ENCODE measurements at places on chromosomes 3 and 15. TPM values are rescaled to one million over a fixed set of nuclear protein-coding genes. Genes with fewer than 3 reads are reported as not detected.

- DNase-seq = no peak
Observed at GRCh38 chr3:21100656-21101359, 650.2 kb downstream of the ZNF385D start.

GRCh38 chr3:143247073-143247472, 127.5 kb downstream of the CHST2 start:
- DNase-seq = no peak

The RASL12 gene
- 85.7 TPM for total RNA-seq

The GOLGA6L9 gene
- 9.3 TPM for total RNA-seq

GRCh38 chr3:26084629-26085028, 294.7 kb downstream of the OXSM start:
- DNase-seq = no peak

GRCh38 chr15:48915861-48916260, 37.9 kb downstream of the EID1 start:
- DNase-seq = no peak

GRCh38 chr15:63677778-63678177, 80.6 kb downstream of the FBXL22 start:
- DNase-seq = no peak

DNA sequence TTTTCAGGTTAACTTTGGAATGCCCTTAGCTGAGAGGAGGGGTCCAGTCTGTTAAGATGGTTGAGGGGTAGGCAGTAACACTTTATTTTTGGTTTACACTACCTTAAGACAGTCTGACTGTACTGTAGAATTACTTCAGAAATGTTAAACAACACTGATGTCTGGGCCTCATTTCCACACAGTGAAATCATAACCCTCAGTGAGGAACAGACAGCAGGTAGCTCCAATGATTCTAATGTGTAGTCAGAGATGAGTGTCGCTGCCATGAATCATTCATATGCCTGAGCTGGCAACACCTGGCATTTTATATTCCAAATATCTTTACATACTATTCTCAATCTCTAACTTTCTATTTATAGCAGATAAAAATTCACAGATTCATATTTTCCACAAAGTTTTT, 37.3 kb upstream of the POU1F1 start:
- DNase-seq = no peak

DNA sequence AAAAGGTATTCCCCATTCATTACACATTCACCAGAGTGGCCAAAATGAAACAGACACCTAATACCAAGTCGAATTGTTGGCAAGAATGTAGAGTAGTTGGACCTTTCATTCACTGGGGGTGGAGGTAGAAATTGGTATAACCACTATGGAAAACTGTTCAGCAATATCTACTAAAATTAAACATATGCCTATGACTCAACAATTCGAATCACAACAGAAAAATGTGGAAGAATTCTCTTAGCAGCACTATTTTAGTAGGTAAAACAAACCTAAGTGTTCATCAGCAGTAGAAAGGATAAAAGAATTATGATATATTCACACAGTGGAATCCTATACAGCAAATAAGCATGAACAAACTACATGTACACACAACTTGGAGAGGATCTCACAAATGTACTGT, 30.6 kb downstream of the POLG start:
- no peak for DNase-seq

- no peak for DNase-seq
Observed at GRCh38 chr3:13507247-13507569, 27.1 kb downstream of the HDAC11 start.

DNA sequence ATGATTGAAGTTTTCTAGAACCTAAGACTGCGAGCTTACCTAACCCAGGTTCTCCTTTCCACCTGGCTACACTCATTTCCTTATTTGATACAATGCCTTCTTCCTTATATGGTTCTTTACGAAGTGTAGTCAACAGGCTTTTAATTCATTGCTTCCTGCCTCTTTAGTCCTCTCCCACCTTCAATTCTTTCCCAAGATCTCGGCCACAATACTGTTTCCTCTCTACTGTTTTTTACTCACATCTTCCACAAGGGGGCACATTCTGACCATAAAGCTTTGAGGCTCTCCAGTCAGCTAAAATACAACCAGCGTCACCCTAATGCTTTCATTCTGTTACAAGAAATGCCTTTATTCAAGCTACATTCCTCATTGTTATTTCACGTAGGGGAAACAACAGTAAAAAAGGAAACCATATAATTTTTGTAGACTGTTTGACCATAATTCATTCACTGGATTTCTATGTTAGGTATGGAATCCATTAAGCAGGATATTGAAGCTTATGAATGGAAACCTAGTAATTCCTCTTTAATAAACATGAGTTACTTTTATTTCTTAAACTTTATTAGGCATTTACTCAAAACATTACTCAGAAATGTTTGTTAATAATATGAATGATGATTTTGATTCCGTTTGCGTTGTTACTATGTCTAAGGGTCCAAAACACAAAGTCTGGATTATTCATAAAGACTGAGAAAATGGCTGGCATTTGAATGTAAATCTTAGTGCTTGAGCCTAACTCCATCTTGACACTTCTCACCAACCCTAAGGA, 29.5 kb upstream of the VEPH1 start:
- no peak for DNase-seq

DNA sequence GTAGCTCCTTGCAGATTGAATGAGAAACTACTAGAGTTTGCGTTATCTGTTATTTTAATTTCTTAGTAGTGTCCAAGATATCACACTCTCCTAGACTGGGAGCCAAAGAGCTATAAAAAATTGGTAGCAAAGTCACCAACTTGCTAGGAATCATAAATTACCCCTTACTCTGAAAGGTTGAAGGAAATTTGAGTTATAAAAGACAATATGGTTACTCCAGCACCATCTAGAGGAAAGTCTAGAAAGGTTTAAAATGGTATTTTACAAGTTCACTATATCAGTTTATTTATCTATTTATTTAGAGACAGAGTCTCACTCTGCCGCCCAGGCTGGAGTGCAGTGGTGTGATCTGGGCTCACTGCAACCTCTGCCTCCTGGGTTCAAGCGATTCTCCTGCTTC, 121.6 kb downstream of the RBPMS2 start:
- DNase-seq = no peak

- DNase-seq = no peak
Observed at GRCh38 chr3:19272296-19272695, 124.0 kb downstream of the KCNH8 start.

The TMC3 gene
- total RNA-seq = 2.7 TPM

- DNase-seq = no peak
Observed at GRCh38 chr15:77487469-77487842, 66.8 kb downstream of the HMG20A start.

DNA sequence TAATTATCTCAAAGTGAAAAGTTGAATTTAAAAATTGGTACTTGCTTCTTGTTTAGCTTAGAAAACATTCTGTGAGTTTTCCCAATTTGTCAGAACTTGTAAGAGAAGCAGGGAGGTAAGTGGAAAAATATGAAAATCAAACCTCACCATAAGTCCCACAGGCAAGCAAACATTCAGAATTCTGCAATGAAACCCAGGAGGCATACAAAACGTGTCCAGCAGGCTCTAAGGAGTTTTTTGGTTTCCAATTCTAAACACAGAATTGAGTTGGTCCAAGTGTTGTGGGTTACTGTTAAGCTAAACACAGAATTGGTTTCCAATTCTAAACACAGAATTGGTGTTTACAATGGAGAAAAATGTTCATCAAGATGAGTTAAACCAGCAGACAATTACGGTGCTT, 27.1 kb upstream of the ACKR4 start:
- DNase-seq = no peak

DNA sequence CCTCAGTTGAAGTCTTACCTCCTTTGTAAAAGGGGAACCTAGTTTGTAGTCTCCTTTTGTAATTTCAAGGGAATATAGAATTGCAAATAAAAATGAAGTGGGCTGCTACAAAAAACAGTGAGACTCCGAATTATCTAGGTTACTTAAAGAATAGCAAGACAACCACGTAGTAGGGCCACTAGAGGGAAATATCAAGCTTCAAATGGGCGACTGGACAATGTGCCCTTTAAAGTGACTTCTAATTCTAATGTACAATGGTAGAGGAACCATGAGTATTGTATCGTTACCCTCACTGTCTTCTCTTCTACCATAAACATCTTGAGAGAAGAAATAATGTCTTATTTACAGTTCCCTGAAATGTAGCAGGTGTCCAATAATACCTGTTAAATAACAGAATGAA, 56.3 kb downstream of the TP63 start:
- DNase-seq = no peak

DNA sequence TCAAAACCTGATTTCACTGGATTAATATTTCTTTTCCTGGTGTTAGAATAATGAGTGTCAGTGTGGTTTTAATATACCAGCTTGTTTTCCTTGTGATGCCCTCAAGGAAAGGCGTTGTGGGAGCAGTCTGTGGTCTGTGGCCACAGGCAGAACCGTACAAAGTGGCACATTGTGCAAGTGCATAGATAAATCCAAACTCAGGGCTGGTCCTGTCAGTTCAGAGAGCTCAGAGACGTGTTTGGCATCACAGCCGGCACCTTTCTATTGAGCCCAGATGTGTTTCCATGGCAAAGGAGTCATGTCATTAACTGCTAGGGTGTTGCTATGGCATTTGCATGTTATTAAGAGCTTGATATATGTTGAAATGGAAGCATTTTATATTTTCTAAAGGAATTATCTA, 289.9 kb upstream of the RASGRP1 start:
- no peak for DNase-seq

The CAMKV gene
- total RNA-seq = not detected

The NUP210 gene
- total RNA-seq = 10.1 TPM

The CDHR4 gene
- total RNA-seq = not detected

The NUDT16 gene
- 18.2 TPM for total RNA-seq

DNA sequence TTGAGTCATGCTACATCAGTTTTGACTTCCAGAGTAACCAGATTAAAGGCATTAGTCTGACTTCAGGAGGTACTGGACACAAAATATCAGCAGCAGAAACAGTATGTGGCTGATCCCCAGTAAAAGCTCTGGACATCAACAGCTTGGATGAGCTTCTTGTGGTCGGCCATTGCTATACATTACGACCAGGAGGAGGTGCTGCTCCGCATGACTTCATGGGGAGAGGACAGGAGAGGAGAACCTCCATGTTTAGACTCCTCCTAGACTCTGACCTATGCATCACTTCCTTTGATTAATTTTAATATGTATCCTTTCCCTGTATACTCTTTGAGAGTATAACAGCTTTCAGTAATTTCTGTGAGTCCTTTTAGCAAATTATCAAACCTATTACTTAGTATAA, 285.6 kb upstream of the ARHGEF26 start:
- no peak for DNase-seq

GRCh38 chr3:30397030-30397429, 209.4 kb upstream of the TGFBR2 start:
- DNase-seq = no peak
